Prostate gland (tissue), 2 donors: ENCODE measurements at places on chromosomes 7 and 10. TPM values are rescaled to one million over a fixed set of nuclear protein-coding genes. Genes with fewer than 3 reads are reported as not detected.
A peak's percentile ranks its signal among the peaks of the same experiment; 100 is the strongest.

- DNase-seq = no peak
- no peaks in the 10 kb centered on the region for H3K27me3 ChIP-seq
- H3K27ac ChIP-seq = no peak overlapping the region
- H3K4me3 ChIP-seq = no peak overlapping the region
- H3K36me3 ChIP-seq = no peaks in the 10 kb centered on the region
Observed at GRCh38 chr7:20892776-20893175, 106.1 kb upstream of the SP8 start.

DNA sequence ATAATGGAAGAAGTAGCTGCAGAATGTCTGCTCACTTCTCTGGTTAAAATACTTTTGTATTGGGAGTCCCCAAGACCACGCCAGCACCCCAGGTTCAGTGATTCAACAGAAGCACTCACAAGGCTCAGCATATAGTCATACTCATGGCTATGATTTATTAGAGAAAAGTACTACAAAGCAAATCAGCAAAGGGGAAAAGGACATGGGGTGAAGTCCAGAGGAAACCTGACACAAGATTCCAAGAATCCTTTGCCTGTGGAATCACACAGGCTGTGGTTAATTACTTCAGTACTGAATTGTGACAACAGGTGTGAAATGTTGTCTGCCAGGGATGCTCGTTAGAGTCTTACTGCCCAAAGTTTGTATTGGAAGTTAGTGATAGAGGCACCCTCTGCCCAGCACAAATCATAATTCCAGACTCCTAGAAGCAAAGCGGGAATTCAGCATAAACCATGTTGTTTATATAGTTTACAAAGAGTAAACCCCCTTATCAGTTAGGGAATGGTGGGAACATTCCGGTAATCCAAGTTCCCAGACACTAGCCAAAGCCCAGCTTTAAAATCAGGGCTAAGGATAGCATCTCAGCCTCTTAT, 79.4 kb downstream of the HYCC1 start:
- H3K36me3 ChIP-seq = no peaks in the 10 kb centered on the region
- H3K27me3 ChIP-seq = no peaks in the 10 kb centered on the region

DNA sequence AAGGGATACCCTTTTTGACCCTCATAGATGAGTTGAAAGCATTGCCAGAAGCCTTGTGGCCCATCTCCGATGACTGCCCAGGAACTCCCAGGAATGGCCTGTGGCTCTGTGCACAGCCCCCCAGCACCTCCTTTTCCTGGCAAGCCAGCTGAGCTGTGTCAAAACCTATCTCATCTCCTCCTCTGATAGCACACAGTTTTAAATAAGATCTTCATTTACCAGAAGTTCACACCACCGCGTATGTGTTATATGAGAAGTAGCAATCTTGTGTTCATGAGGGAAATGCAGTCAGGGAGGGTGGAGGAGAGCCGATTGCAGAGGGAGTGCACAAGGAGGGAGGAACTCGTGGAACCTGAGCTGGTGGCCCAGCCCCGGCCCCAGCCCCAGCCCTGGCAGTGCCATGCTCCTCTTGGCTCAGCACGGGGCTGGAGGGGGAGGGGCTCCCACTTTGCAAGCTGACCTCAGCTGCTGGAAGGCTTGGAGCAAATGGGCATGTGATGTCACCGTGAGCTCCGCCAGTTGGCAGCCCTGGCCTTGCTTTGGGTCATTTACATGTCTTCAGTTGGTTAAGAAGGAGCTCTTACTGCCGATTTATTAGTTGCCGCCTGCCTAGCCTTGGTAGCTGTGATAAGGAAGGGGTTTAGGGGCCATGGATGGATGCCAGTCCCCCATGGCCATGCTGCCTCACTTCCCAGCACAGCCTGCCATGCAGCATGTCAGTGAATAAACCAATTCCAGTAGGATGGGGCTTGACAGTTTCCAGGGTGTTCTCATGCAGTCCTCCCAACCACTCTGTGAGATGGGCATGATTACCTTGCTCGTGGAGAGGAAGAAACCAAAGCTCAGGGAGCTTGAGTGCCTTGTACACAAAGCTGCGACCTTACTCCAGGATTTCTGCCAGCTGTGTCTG, 20.0 kb downstream of the UNC5B start:
- H3K36me3 ChIP-seq = no peaks in the 10 kb centered on the region
- H3K4me3 ChIP-seq = no peak overlapping the region
- no peaks in the 10 kb centered on the region for H3K27me3 ChIP-seq
- no peak overlapping the region for H3K27ac ChIP-seq
- H3K4me1 ChIP-seq = peaks cover 11% of the 10 kb centered on the region

GRCh38 chr7:29866490-29866930, 60.2 kb downstream of the WIPF3 start:
- H3K4me1 ChIP-seq = no peaks in the 10 kb centered on the region
- no peak overlapping the region for H3K4me3 ChIP-seq
- H3K27ac ChIP-seq = no peak overlapping the region
- no peak for DNase-seq

DNA sequence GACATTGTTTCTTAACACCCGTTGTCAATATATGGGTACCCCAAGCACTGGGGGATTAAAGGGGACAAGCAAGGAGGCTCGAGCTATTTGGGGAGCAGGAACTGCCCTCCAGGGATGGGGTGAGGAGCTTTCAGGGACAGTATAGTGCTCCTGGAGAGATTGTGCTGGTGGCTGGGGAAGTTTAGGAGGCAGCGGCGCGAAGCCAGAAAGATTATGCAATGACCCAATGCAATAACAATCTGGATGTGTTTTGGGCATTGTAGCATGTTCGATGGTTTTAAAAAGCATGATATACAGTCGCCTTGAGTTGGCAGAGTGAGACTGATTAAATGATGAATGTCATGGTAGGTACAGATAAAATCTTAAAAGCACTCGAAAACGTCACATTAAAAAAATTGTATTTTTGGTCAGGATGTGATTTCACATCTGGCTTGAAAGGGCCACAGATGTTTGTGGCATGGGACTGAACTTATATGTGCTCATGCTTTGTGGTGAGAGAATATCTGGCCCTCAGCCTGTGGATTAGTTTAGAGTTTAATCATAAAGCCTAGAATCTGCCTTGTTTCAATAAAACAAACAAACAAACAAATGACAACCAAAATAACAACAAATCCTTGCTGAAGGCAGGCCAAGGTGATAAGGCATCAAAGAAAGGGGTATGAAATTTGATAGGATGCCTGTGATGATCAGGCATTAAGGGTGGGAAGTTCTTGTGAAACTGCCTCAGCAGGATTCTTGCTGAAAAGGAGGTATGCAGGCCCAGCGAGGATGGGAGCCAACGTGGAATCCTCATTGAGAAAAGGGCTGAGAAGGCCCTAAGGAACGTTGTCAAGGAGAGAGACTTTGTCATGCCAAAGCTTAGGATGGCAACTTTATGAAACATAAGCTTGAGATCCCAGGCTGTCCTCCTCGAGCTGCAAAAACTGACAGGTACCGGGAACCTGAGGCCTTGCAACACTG, 417.1 kb upstream of the KLF6 start:
- H3K4me1 ChIP-seq = no peaks in the 10 kb centered on the region
- no peaks in the 10 kb centered on the region for H3K36me3 ChIP-seq
- DNase-seq = no peak
- no peak overlapping the region for H3K4me3 ChIP-seq

GRCh38 chr7:141228482-141228881, 154.6 kb downstream of the TMEM178B start:
- no peak for DNase-seq
- no peaks in the 10 kb centered on the region for H3K27me3 ChIP-seq

- H3K27me3 ChIP-seq = peaks cover 3% of the 10 kb centered on the region
- peak; percentile 58 for DNase-seq
- H3K27ac ChIP-seq = no peak overlapping the region
- H3K4me1 ChIP-seq = no peaks in the 10 kb centered on the region
- H3K36me3 ChIP-seq = no peaks in the 10 kb centered on the region
- no peak overlapping the region for H3K4me3 ChIP-seq
Observed at GRCh38 chr10:7525314-7526016, 114.6 kb upstream of the SFMBT2 start.

DNA sequence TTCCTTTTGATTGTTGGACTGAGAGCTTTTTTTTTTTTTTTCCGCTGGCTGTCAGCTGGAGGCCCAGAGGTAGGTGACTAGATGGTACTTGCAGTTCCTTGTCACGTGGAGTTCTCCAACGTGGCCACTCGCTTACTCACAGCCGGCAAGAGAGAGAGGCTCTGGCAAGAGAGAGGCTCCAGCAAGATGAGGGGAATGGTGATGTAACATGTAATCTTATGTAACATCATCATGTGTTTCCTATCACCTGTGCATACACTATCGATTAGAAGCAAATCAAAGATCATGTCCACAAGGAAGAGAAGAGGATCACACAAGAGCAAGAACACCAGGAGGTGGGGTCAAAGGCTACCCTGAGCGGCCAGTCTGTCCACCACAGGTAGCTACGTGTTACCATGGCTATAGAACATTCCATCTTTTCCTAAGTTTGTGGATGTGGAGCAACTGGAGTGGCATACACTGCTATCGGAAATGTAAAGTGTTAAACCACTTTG, 4.0 kb upstream of the BORCS7 start:
- DNase-seq = no peak
- no peak overlapping the region for H3K27ac ChIP-seq
- H3K4me1 ChIP-seq = no peaks in the 10 kb centered on the region
- H3K36me3 ChIP-seq = no peaks in the 10 kb centered on the region

DNA sequence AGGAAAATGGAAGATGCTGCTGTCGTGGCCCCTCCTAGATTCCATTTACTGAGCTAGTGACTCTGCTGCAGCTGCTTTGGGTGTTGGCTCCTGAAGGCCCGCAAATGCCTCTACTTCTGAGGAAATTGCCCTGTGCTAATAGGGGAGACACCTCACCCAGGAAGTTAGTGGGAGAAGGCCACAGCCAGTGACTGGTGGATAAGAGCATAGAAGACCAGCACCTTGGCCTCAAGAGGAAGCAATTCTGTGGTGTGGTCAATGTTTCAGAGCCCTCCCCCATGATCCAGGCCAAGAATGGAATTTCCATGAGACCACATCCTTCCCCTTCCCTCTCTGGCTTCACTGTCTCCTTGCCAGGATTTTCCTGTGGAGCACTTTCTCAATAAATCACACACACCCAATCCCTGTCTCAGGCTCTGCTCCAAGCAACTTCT, 25.0 kb upstream of the FZD1 start:
- no peak for DNase-seq
- H3K4me1 ChIP-seq = no peaks in the 10 kb centered on the region
- no peak overlapping the region for H3K4me3 ChIP-seq
- no peaks in the 10 kb centered on the region for H3K27me3 ChIP-seq
- H3K27ac ChIP-seq = no peak overlapping the region

DNA sequence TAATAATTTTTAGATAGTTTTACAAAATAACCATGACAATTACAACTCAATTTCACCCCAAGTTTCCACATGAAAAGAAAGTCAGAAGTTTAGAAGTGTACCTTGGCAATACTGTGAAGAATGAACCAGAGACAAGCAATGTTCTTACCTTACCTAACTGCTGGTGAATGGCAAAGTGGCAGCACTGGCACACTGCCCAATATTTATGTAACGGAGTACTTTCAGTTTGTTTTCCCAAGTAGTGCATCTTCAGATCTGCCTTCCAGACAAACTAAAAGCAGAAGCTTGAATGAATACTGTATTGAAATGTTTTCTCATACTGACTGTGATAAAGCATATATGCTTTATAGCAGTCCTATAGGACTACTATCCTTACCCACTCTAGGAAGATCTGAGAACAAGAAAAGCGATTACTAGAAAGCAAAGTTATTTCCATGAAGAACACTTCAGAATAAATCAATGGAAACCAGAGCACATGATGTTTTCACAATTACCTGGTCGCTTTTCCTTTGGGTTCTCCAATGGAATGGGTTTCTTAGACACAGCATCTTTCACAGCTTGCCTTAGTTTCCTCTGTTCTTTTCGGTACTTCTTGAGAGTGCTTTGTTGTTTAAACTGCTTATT, 1.5 kb downstream of the NOC3L start:
- no peak overlapping the region for H3K27ac ChIP-seq
- DNase-seq = peak; percentile 56
- no peaks in the 10 kb centered on the region for H3K4me1 ChIP-seq
- no peaks in the 10 kb centered on the region for H3K27me3 ChIP-seq
- no peak overlapping the region for H3K4me3 ChIP-seq

GRCh38 chr7:148905093-148905666, 21.1 kb upstream of the EZH2 start:
- no peaks in the 10 kb centered on the region for H3K4me1 ChIP-seq
- H3K27me3 ChIP-seq = no peaks in the 10 kb centered on the region
- no peak overlapping the region for H3K4me3 ChIP-seq
- H3K36me3 ChIP-seq = no peaks in the 10 kb centered on the region
- DNase-seq = no peak

GRCh38 chr10:78600740-78601139, 468.0 kb upstream of the ZMIZ1 start:
- H3K36me3 ChIP-seq = no peaks in the 10 kb centered on the region
- no peak overlapping the region for H3K27ac ChIP-seq
- H3K4me1 ChIP-seq = no peaks in the 10 kb centered on the region
- no peaks in the 10 kb centered on the region for H3K27me3 ChIP-seq

DNA sequence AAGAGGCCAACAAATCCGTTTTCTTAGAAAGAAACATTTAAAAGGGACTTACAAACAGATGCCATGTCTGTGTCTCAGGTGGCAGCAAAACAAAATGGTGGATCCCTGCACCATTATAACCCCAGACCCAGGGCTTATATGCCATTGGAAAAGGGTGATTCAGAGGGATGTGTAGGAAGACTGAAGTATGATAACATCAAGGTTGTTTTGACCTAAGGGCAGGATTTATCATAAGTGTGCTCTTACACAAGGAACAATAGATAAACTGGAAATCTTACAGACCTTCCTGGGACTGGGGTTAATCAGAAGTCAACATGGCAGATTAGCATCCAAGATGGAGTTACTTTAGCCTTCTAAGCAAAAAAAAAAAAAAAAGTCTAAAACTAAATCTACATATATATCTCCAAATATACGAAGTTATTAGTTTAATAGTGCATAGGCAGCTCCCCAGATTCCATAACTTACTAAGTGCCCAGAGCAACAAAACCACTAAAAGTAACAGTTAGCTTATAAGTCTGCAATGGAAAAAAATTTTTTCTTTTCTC, 34.3 kb upstream of the WNT16 start:
- no peak overlapping the region for H3K27ac ChIP-seq
- H3K4me3 ChIP-seq = no peak overlapping the region
- no peaks in the 10 kb centered on the region for H3K36me3 ChIP-seq
- no peak for DNase-seq
- H3K27me3 ChIP-seq = peaks cover 2% of the 10 kb centered on the region
- no peaks in the 10 kb centered on the region for H3K4me1 ChIP-seq

- H3K4me3 ChIP-seq = no peak overlapping the region
- no peaks in the 10 kb centered on the region for H3K36me3 ChIP-seq
- no peaks in the 10 kb centered on the region for H3K27me3 ChIP-seq
- no peaks in the 10 kb centered on the region for H3K4me1 ChIP-seq
Observed at GRCh38 chr10:31694126-31694685, 234.4 kb downstream of the ARHGAP12 start.

CRPPA gene
- total RNA-seq = 3.7 TPM

PKD2L1 gene
- total RNA-seq = 0.34 TPM

SPDYE2 gene
- not detected for total RNA-seq

C10orf105 gene
- not detected for total RNA-seq

PARG gene
- total RNA-seq = 19.4 TPM

CPN1 gene
- total RNA-seq = not detected

CALHM1 gene
- not detected for total RNA-seq

LMBR1 gene
- total RNA-seq = 168 TPM

STK31 gene
- 32.1 TPM for total RNA-seq
